ENCODE measurements at places on chromosomes 13 and 19.

DNA sequence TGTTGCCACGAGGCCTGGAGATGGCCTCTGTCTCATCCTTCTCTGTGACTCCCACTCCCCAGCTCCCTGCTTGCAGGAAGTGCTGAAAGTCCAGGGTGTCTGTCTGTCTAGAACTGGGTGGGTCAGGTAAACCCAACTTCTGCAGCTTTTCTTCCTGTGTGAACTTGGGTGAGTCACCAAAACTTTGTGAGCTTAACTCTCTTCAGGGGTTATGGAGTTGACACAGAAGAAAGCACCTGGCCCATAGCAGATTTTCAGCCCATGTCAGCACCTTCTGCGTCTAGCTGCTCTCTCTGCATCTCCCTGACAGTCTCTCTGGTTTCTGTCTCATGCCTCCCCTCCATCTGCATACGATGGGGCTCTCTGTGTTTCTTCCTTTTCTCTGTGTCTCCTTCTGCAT lies 4.2 kb upstream of the CACNG7 start:
- no peak for DNase-seq

DNA sequence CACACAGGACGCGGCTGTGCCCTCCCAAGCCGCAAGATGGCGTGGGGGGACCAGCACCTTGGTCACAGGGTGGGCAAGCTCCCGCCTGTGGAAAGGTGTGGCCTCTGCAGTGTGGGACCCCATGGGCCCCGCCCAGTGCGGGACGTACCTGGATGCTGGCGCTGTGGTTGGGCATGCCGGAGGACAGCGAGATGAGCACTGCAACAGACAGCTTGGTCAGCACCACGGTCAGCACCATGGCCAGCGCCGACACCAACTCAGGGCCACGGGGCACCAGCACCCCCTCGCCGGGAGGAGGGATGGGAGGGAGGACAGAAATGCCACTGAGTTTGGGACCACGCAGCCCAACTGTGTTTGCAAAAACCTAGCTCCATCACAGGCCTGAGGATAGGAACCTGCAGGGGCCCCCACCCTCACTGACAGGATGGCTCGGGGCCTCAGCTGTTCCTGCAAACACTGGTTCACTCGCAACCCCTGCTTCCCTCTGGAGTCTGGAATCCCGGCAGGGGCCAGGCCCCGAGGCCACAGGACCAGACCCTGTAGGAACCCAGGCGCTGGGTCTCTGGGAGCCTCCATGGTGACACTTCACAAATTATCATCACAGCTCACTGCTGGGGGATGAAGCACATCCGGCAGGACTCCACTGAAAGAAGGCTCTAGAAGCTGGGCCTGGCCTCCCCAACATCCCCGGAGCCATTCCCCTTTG lies 27.1 kb downstream of the IZUMO4 start:
- no peak for DNase-seq

GRCh38 chr19:53254411-53255341 lies at the start of gene ZNF677:
ZNF677 (minus strand) TSS chr19:53254873; CDS start chr19:53251550, 3,323 bp downstream.
- DNase-seq: peak; percentile 65

DNA sequence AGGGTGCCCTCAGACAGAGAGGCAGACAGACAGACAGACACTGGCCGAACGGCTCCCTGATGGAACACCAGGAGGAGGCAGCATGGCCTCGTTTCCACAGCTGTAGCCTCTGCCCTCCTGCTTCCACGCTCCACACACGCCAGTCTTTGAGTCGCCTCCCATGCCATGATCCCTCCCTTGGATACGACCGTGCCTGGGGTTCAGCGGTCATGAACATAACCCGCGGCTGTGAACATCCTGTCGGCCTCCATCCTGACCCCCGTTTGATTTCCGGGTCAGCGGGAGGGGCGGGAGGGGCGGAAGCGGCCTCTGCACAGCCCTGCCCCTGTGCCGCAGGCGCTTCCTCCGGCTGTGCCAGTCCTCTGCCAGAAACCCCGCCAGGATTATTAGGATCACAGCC lies 23.4 kb downstream of the GP6 start:
- DNase-seq: no peak

GRCh38 chr13:26225896-26226617 lies 3.9 kb upstream of the RNF6 start:
- no peak for DNase-seq

DNA sequence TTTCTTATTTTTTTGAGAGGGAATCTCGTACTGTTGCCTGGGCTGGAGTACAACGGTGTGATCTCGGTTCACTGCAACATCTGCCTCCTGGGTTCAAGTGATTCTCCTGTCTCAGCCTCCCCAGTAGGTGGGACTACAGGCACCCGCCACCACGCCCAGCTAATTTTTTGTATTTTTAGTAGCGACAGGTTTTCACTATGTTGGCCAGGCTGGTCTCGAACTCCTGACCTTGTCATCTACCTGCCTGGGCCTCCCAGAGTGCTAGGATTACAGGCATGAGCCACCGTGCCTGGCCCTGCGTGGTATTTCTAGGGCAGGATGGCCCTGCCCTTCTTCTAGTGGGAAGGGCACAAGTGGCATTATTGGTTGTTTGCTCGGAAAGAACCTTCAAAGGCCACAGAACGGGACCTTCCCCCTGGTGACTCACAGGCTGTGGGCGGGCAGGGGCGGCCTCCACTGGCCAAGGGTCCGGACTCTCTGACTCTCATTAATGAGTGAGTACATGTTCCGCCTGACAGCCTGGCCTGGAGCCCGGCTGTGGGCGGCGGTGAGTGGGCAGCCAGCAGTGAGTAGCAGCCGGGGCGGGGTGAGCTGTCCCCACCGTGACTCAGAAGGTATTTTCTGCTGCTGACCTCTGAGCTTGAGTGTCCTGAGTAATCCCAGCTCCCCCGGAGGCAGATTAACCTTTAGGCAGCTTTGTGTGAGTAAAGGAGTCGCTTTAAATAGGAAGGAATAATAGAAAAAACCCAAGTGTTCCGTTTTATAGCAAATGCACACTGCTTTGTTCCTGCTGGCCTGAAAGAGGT lies 5.1 kb downstream of the DOT1L start:
- DNase-seq: peak; percentile 37

DNA sequence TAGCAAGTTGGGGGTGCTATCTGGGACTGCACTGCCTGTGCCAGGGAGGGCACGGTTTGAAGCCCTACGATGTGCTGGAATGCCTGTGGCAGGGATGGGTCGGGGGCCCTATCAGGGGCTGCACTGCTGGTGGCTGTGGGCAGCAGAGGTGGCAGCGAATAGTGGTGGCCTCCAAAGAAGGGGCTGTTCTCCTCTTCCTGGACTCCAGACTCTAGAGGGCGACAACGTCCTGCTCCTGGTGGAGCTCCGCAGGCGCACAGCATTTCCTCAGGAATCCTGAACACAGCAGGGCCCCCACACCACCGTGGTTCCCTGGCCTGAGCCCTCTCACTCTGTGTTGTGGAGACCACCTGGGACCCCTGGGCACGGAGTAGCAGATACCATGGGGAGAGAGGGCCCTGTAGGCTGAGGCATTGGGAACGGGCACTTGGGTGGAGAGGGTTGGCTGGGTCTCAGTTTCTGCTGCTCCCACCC lies 145.6 kb downstream of the TNFRSF19 start:
- DNase-seq: no peak

- no peak for DNase-seq
These were observed 418.4 kb downstream of the EFNB2 start for GRCh38 chr13:106117035-106117434.

DNA sequence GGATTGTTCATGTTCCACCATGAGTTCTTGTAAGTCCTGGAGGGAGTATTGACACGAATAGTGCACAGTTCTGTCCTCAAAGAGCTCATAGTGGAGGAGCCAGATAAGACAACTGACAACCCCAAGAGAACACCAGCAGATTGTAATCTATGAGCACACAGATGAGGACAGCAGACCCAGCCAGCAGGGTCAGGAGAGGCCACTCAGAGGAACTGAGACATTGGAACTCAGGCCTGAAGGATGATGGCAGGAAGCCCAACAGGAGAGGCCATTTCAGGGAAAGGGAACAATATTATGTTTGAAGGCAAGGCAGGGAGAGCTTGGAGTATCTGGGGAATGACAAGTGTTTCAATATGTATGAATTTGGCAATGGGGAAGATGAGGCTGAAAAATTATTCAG lies 63.7 kb upstream of the IPO5 start:
- no peak for DNase-seq

- no peak for DNase-seq
These were observed 131.5 kb downstream of the IER2 start for GRCh38 chr19:13281567-13282291.

- DNase-seq: no peak
These were observed 927 bp downstream of the COL4A2 start for GRCh38 chr13:110307767-110308655.

- DNase-seq: no peak
These were observed 12.1 kb upstream of the ZSCAN1 start for GRCh38 chr19:58021541-58022282.

- DNase-seq: no peak
These were observed 1.9 kb upstream of the PLPPR3 start for GRCh38 chr19:823565-824121.

- no peak for DNase-seq
These were observed 226.6 kb downstream of the PCCA start for GRCh38 chr13:100315522-100315921.

DNA sequence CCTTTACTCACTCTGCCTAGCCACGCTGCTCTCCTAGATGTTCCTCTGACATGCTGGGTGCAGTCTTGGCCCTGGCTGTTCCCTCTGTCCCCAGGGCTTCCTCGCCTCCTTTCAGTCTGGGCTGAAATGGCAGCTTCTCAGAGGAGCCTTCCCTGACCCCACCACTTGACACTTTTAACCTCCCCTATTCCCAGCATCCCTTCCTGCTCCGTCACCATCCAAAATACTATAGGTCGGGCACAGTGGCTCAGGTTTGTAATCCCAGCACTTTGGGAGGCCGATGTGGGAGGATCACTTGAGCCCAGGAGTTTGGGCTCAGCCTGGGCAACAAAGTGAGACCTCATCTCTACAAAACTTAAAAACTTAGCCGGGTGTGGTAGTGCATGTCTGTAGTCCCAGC lies 2.6 kb downstream of the FAM187B start:
- no peak for DNase-seq
